ENCODE measurements at places on chromosomes 3 and 15.

DNA sequence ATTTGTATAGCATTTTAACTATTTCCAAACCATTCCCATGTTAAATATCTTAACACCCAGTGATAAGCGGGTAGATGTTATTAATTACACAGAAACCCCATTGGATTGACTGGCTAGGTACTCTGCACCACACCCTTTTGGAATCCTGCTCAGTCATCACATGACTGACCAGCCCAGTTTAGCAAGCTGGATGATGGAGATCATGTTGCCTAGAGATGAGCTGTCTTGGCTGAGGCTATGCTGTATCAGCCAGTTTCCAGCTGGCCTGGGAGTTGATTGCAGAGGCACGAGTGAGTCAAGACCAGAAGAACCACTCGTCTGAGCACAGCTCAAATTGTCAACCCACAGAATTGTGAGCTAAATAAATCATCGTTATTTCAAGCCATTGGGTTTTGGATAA is 124.6 kb downstream of the ZNF621 start:
- DNase-seq = no peak

DNA sequence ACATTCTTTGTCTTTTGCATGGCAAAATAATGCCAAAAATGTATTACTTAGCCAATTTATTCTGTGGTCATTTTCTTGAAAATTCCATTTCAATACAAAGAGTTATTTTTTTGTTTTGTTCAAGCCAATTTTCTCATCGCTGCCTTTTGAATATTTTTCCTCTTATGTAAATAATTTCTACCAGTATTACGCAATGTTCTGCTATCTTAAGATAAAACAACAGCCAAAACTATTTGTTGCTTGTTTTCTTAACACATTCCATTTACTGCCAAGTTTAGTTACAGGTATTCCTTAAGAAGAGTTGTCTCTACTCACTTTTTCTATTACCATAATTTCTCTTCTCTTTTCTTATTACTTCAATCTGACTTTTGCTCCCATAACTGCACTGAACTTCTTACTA is 163.1 kb downstream of the ROBO1 start:
- no peak for DNase-seq

DNA sequence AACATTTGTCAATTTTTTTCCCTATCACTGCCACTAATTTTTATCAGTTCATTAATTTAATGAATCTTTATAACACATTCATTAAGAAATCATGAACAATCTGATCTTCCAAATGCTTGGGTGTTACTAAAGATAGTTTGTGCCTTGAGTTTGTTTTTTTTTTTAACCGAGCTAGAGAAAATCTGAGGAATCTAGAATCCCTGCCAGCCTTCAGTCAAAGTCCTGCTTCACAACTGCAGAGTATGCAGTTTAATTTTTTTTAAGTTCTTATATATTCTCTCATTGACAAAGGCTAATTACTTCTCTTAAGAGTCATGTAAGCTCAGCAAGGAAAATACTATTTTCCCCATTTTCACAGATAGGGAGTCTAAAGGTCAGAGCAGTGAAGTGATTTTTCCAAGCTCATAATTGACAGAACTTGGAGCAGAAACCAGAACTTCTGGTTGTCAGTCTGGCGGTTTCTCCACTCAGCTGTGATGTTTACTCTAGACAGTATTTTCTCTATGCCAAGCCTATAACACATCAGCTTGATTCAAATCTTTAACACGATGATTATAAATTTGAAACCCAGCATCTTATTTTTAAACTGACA is 55.7 kb downstream of the TNIK start:
- DNase-seq = no peak

- no peak for DNase-seq
These were observed 88.9 kb upstream of the CCNL1 start for GRCh38 chr3:157248590-157249422.

DNA sequence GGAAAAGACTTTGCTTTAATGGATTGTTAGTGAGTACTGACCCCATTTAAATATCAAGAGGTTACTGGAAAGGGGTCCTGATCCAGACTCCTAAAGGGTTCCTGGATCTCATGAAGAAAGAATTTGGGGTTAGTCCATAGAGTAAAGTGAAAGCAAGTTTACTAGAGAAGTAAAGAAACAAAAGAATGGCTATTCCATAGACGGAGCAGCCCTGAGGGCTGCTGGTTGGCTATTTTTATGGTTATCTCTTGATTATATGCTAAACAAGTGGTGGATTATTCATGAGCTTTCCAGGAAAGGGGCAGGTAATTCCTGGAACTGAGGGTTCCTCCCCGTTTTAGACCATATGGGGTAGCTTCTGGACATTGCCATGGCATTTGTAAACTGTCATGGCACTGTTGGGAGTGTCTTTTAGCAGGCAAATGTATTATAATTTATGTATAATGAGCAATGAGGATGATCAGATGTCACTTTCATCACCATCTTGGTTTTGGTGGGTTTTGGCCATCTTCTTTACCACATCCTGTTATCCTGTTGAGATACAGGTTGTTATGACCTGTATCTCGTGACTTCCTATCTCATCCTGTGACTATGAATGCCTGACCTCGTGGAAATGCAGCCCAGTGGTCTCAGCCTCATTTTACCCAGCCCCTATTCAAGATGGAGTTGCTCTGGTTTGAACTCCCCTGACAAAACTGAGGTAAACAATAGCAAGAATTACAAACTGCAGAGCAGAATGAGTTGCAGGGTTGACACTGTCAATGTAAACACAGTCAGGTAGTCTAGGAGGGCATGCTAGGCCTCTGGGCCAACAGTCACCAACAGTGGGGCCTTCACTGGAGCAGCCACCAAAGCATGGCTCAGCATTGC is 10.3 kb upstream of the GPR160 start:
- DNase-seq = no peak

- DNase-seq = no peak
These were observed 12.7 kb downstream of the OXTR start for GRCh38 chr3:8756671-8757070.

- DNase-seq = peak; percentile 5
These were observed 375.1 kb downstream of the PTPRG start for GRCh38 chr3:61936344-61936937.

GRCh38 chr3:136262559-136262958 is 12.4 kb downstream of the PCCB start:
- DNase-seq = no peak

DNA sequence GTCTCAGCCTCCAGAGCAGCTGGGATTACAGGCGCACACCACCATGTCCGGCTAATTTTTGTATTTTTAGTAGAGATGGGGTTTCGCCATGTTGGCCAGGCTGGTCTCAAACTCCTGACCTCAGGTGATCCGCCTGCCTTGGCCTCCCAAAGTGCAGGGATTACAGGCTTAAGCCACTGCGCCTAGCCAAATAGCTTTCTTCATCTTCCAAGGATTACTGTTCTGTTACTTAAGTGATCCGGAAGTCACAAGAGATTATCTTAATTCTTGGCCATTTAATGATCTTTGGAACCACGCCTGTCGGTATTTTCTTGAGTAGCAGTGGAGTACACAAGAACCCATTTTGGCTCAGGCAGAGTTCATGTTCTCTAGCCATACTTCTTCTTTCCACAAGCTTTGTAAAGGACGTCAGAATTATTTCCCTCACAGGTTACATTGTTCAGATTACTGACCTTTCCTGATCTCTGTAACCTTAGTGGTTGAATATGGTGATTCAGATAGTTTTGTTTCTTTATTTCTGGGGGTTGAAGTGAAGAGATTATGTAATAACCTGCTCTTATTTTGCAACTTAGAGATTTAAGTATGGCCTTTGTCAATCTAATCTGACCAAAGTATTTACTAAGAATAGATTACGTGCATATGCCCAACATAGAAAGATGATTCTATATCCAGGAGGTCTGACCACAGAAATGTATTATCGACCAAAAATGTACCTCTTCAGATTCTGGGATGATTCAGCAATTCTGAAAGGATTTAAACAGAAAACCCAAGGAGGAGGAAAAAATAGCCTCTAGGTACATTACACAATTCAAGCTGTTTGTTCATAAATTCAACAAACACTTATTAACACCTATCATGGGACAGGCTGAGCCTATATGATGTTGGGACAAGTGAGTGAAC is 132.2 kb downstream of the GREM1 start:
- no peak for DNase-seq

- DNase-seq = no peak
These were observed 6.2 kb upstream of the TASOR start for GRCh38 chr3:56689303-56689702.

DNA sequence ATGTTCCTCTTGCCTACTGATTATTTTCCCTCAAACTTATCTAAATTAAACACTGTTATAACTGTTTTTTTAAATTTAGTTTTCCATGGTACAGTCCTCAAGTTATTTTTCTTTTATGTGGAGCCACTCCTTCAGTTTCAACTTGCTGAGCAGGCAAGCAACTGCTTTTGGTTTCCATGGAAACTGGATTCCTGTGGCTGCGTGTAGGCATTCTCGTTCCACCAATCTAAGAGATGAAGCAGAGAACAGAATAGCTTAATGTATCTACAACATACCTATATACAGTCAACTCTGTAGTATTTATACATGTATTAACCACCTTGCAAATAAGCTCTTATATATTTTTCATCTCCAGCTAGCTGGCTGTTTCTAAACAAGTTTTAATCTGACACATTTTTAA is 25.8 kb upstream of the ANXA2 start:
- DNase-seq = no peak

DNA sequence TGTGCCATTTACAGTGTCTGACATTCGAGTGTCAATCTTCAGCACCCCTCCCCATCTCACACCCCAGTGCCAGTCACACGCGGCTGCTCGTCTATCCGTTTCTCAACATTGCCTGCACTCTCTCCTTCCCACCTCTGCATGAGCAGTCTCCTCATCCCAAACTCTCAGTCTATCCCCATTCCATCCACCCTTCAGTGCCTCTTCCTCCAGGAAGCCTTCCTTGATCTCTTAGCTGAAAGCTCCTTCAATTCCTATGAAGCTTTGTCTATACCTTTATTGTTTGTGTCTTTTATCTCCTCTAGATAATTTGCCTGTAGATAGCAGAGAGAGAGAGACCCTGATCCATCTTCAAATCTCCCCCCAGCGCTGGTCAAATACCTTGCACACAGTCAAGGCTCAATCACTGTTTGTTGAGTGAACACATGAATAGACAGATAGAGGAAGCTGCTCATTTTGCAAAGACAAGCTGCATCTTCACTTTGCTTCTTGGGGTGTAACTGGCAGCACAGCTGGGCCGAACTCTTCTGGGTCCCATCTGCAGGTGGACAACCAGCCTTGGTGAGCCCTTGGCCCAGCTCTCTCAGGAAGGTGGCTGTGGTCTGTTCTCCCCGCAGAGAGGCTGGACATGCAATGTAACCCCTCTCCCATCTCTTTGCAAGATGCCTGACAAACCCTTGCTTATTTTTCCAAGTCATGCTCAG is 52.8 kb downstream of the ITGA11 start:
- no peak for DNase-seq

- DNase-seq = no peak
These were observed 5.0 kb downstream of the MKRN3 start for GRCh38 chr15:23570486-23570885.

- no peak for DNase-seq
These were observed 137.3 kb upstream of the KBTBD8 start for GRCh38 chr3:66860771-66861170.

GRCh38 chr3:143222505-143222904 is 102.9 kb downstream of the CHST2 start:
- no peak for DNase-seq

- DNase-seq = no peak
These were observed 67.1 kb downstream of the OXSM start for GRCh38 chr3:25856902-25857518.

- DNase-seq = no peak
These were observed 37.0 kb upstream of the PIK3R4 start for GRCh38 chr3:130783629-130784028.

GRCh38 chr3:149479621-149480325 is 5.3 kb downstream of the TM4SF4 start:
- DNase-seq = no peak

- DNase-seq = no peak
These were observed 45.3 kb upstream of the SLCO2A1 start for GRCh38 chr3:134074790-134075567.

DNA sequence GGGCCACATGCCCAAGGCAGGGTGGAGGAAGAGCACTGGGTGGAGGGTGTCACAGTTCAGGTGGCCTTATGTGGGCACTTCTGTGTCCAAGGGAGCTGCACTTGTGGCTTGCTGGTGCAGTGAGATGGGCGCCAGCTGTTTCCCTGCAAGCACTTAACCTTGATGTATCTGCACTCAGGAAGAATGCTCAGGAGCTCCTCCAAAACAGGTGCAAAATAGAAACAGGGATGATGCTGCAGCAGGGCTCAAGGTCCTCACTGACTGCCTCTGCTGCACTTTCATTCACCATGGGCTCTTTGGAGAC is 151.3 kb downstream of the CADPS start:
- DNase-seq = no peak

DNA sequence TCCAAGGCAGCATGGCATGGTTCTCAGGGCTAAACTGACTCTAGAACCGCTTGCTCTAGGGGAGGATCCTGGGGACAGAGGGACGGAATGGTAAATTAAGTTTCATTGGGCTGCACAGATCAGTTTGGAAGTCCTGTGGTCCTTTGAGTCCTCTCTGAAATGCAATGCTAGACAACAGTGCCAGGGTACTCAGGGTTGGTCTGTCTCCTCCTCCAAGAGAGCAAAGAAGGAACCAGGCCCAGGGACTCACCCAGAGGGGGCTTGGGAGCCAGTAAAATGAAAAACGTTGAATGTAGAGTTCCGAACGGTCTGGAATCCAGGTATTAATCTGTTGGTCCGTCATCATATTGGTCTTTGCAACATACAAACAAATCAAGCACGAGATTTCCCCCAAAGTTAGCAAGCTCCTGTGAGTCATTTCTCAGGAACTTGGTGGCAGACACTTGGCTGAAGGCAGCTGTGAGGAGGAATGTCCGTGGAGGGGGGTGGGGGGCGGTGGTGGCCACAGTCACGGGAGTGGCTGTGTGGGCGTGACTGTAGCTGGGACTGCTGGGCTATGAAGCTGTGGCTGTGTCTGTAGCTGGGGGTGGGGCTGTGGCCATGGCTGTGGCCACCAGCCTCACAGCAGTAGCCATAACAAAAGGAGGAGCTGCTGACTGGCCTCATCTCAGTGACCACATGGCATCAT is 361.0 kb downstream of the SHQ1 start:
- peak; percentile 73 for DNase-seq

DNA sequence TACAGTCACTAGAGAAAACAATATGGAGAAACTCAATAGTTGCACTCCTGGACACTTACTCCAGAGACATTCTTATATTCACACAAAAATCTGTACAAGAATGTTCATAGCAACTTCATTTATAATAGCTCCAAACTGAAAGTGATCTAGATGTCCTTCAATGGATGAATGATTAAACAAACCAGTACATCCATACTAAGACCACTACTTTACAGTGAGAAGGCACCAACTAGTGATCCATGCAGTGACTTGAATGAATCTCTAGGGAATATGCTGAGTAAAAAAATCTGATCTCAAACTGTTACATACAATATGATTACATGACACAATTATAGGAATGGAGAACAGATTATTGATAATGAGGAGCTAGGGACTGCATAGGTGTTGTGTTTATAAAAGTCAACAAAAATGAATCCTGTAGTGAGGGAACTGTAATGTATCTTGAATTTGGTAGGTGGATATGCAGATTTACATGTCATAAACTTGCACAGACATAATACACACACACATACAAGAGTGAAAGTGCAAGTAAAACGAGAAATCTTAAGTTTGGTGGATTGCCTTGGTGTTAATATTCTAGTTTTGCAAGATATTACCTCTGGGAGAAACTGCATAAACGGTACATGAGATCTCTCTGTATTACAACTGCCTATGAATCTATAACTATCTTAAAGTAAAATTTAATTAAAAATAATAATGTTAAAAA is 85.7 kb downstream of the SPATA16 start:
- DNase-seq = no peak
